NAMALWA (cell line): ENCODE measurements at places on chromosomes 3 and 15.

DNA sequence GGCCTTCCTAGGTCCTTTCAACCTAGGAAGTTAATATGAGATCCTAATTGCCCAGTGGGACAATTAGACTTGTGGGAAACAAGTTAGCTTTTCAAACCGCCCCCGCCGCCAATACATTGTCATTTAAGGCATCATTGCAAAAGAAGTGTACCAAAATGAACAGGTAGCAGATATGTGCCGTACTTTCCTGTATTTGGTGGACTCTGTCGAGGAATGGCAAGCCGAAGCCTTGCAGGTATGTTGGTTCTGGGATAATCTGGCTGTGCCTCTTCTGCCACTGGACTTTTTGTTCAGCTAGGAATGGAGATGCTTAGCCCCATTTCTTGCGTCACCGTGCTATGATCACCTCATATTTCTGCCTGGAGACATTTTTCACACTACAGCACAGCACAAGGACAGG is 157.5 kb downstream of the CACNA1D start:
- DNase-seq = no peak

GRCh38 chr15:42152196-42152920 is 4.1 kb downstream of the PLA2G4F start:
- DNase-seq = no peak

GRCh38 chr3:98388147-98388546 is 2.3 kb upstream of the OR5K3 start:
- no peak for DNase-seq

- no peak for DNase-seq
These were observed 11.0 kb upstream of the ONECUT1 start for GRCh38 chr15:52800828-52801747.

- DNase-seq = no peak
These were observed 57.0 kb upstream of the NR2F2 start for GRCh38 chr15:96273317-96274086.

DNA sequence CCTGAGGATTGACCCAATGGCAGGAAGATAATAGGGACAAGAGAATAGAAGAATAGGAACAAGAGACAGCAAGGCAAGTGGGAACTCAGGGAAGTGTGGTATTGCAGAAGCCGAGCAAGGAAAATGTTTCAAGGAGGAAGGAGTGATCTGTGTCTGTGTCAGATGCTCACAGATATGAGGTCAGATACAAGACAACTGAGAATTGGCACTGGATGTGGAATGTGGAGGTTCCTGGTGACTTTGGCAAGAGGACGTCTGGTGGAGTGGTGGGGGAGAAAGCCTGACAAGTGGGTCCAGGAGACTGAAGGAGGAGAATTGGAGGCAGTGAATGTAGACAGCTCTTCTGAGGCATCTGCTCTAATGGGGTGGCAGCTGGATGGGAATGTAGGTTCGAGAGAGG is 24.1 kb downstream of the GYG1 start:
- no peak for DNase-seq

DNA sequence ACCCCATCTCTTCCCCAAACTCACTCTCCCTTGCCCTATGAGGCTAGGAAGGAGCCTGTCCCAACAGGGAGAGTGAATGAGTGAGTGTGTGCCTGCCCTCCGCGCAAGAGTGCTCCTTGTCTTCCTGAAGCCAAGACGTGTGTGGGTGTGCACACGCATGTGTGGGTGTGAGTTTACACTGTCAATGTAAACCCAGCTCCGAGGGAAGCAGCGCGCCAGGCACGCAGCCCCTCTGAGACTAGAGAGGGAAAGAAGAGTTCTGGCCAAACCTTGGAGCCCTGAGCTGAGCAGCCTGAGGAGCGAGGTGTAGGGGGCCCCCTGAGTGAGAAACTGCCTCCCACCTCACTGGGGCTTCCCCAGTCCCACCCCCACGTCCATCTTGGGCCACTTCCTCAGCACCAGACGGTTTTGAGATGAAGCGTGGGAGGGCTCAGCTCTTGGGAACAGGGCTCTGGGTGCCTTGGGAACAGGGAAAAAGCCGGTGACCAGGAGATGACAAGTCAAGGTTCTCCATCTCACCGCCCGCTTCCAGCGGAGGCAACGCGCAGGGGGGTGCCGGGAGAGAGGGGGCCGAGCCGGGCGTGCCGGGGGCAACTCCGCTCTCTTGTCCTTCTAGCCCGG is 5.1 kb downstream of the MECOM start:
- DNase-seq = no peak

GRCh38 chr3:97763586-97764406 is 762 bp upstream of the ARL6 start:
- no peak for DNase-seq

- DNase-seq = no peak
These were observed 97.6 kb downstream of the NFKBIZ start for GRCh38 chr3:101946906-101947305.

DNA sequence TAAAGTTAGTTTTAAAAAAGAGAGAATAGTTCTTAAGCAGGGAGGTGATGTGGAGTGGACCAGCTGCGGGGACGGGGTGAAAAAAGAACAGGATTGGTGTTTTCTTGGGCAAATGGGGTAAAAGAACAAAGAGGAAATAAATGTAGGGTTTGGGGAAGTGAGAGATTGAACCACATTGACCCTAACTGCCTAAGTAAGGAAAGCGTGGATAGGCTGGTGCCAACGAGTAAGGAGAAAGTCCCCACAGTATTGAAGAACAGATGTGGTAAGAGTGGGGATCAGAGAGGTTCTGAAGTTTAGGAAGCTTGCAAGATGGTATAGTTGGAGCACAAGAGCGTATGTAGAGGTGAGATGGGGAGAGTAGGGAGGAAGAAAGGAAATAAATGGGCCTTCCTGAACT is 17.0 kb downstream of the IREB2 start:
- peak; percentile 36 for DNase-seq

GRCh38 chr3:129597087-129597999 is 9.1 kb downstream of the PLXND1 start:
- DNase-seq = no peak

- no peak for DNase-seq
These were observed 9.0 kb upstream of the KIF23 start for GRCh38 chr15:69405110-69405509.

- DNase-seq = no peak
These were observed 487.8 kb downstream of the FOXP1 start for GRCh38 chr3:71095511-71096291.

DNA sequence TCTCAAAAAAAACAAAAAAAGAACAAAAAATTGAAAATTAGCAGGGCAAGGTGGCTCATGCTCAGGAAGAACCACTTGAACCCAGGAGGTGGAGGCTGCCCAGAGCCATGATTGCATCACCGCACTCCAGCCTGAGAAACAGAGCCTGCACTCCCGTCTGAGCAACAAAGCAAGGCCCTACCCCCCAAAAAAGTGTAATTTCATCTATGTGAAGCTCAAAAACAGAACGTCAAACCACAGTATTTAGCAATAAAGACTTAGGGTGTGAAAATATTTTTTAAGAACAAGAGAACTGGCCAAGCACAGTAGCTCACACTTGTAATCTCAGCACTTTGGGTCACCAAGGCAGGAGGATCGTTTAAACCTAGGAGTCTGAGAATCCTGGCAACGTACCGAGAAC is 38.2 kb downstream of the STAG1 start:
- DNase-seq = no peak

- no peak for DNase-seq
These were observed 57.7 kb upstream of the TMEM115 start for GRCh38 chr3:50416736-50417636.

DNA sequence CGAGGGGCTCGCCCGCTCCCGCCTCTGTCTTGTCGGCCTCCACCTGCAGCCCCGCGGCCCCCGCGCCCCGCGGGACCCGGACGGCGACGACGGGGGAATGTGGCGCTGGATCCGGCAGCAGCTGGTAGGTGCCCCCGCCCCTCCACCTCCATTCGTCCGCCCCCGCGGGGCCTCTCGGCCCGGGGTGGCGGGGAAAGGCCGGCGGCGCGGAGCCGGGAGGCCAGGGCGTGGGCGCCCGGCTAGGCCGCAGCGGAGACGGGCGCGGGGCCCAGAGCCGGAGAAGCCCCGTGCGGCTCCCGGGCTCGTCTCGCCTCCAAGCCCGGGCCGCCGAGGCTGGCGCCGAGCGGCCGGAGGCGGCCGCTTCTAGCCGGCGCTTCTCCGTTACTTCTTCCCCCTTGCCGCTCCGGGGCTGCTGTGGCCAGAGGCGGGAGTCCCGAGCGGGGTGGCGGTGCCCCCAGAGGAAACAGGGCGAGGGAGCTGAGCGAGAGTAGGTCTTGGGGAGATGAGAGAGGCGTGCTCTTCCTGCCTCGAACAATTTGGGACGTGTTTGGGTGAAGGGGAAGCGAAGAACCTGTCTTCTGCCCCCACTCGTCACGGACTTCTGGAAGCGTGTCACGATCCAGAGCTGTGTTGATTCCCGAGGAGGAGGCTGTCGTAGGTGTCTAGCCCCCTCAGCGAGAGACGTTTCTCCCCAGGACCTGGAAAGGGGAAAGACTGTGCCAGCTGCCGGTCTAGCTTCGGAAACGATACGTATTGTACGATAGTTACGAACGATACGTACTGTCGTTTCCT is 555 bp downstream of the ATP11B start:
- DNase-seq = peak; percentile 72

DNA sequence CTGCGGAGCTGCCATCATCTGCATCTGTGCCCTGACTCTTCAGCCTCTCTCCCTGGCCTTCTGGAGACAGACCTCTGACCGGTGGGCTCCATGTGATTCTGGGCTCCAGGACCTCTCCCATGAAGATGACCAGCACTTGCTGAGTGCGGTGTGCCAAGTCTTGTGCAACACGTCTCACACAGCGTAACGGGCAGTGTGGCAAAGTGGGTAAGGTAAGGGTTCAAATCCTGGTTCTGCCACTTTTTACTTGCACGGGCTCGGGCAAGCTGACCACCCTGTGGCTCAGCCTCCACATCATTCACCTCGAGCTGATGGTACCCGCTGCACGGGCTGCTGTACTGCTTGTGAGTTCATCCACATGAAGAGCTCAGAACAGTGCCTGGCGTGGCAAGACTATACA is 6.5 kb upstream of the SYNM start:
- no peak for DNase-seq

- no peak for DNase-seq
These were observed 72.2 kb upstream of the ARL6 start for GRCh38 chr3:97692389-97692788.

DNA sequence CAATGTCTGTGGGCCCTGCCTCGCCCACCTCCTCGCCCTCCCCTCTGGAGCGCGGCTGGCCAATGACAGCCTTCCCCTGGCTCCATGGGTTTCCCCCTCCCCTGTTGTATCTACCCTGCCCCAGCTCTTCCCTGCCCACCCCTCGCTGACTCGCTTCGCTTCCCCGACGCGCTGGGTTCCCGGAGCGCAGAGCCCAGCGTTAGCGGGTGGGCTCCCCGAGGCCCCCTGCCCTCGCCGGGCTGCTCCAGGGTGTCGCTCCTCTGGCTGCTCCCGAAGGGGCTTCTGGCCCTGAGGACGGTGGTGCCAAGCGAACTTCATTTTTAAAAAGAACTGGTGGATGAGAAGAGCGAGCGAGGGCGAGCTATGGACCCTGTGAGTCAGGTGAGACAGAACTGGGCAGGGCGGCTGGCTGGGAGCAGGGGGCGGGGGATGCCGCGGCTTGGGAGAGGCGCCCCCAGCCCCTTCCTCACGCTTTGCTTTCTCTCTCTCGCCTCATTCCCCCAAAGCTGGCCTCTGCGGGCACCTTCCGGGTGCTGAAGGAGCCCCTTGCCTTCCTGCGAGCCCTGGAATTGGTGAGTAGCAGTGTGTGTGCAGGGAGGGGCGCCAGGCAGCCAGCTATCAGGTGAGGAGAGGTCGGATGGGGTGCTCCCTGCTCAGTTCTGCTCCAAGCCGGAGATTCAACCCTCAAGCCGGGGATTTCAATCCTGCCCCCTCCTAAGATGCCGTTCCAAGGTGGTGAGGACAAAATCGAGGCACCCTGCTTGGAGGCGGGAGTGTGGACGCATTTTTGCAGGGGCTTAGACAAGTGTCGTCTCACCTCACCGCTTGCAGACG is at the start of gene SYNPR:
Gene SYNPR, plus strand, starts transcription at position 138 of the 834 bp plus-strand sequence.
- no peak for DNase-seq

DNA sequence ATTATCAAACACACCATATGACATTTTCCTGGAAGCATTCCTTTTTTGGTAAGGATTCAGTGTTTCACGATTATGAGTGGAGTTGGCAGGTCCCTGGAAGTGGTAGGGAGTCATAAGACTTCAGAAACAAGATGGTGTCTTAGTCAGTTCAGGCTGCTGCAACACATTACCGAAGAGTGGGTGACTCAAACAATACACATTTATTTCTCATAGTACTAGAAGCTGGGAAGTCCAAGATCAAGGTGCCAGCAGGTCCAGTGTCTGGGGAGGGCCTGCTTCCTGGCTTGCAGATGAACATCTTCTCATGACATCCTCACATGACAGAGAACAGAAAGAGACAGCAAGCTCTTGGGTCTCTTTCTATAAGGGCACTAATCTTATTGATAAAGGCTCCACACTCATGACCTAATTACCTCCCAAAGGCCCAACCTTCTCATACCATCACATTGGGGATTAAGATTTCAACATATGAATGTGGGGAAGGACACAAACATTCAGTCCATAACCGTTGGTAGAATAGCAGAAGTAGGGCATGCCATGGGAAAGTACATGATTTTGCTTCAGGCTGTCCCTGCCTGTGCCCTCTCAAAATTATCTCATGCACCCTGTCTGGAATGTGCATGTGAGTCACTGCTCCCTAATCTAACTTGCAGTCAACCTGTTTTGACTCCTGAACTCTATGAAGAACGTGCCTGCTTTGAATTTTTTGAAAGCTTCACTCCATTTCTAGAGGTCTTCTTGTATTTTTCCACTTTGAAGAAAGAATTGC is 72.5 kb downstream of the GTPBP8 start:
- no peak for DNase-seq

GRCh38 chr3:26622621-26623418 is at the start of gene LRRC3B:
Gene LRRC3B (plus strand): TSS chr3:26622772. CDS start chr3:26709673, 86,901 bp downstream.
- DNase-seq = no peak

DNA sequence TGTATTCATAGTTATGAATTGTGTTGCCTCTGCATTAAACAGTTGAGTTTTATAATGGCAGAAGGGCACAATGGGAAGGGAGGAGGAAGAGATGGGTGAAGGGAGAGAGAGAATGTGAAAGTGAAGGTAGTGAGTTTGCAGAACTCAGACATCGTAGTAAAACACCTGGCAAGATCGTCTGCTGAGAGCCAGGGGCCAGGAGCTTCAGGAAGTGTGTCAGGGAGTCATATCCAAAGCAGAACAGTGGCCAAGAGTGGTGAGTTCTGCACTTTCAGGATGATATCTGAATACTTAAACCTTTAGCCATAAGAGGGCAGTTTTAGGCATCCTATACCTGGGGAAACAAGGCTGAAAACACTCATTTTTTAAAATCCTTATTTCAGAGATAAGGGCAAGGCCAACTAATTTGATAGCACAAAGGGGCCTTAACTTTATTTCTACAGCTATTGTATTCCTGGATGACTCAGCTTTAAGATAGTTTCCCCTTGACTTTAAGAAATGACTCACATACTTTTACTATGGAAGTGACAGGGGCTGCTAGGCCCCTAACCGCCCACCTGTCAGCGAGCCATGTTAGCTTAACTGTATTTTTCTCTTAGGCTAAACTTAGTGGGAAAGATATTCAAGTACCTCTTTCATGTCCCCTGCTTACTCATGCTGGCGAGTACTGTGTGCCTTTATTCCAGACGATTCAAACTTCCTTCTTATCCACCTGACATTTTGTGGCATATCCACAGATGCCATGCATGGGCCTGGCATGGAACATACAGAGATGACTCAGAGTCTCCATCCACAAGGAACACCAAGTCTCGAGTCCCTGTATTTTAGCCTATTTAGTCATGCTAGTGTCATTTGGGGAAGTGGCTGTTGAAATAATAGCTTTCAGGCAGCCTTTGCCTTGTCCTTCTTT is 53.9 kb downstream of the RLBP1 start:
- no peak for DNase-seq

- DNase-seq = no peak
These were observed 39.0 kb downstream of the CCDC32 start for GRCh38 chr15:40525855-40526254.

- DNase-seq = no peak
These were observed 82.2 kb upstream of the EPHA3 start for GRCh38 chr3:89025185-89025584.
